Activated naive CD8-positive, alpha-beta T cell treated with anti-CD3 and anti-CD28 coated beads for 36 hours (primary cell): ENCODE measurements at places on chromosomes 2 and 18.

- DNase-seq, result no peak
Measured at GRCh38 chr2:47346-47725, 1.0 kb upstream of the FAM110C start.

DNA sequence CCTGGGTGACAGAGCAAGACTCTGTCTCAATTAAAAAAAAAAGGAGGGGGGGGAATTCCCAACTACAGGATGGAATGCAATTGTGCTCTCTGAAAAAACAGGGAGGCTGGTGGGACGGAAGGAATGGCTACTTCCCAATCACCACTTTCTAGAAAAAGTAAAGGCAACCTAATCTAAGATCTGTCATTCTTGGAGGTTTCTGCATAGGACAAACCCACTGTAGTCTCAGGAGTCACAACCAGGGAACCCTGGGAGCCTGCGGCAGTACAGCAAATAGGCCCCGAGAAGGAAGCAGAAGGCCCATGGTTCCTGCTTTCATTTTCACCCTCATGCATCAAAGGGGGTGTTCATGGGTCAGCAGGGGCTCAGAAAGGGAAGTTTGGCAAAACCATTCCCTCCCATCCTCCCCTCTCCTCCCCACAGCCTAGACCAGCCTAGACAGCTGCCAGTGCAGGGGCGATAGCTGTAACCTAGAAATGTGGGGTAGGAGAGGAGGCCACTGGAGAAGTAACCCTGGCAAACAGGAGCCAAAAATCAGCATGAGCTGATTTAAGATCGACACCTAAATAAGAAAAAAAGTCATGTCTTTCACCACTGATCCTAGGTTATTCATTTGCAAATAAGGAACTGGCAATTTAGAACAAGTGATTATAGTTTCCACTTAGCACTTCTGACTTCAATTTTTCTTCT, 48.0 kb downstream of the TRABD2A start:
- peak; percentile 35 for DNase-seq

GRCh38 chr18:70256184-70256583, 32.7 kb upstream of the SOCS6 start:
- no peak for DNase-seq

DNA sequence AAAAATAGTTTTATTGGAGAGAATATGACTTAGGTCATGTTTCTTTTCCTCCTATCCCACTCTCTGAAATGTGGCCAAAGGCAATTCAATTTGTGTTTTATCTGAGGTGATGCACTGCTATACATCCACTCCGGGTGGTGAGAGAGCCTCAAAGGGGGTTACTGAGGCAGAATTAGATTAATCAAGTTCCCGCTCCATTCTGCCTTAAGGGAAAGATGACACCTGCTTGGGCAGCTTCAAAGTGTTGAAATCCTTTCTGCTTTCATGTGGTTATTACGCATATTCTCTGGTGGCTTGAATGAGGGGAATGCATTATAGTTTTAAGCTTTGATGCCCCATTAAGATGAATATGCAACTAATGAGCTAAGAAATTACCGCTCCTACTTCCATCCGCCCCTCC, 213.0 kb upstream of the TMEFF2 start:
- no peak for DNase-seq

GRCh38 chr2:242064364-242065250, 195.1 kb downstream of the RTP5 start:
- DNase-seq, result no peak

DNA sequence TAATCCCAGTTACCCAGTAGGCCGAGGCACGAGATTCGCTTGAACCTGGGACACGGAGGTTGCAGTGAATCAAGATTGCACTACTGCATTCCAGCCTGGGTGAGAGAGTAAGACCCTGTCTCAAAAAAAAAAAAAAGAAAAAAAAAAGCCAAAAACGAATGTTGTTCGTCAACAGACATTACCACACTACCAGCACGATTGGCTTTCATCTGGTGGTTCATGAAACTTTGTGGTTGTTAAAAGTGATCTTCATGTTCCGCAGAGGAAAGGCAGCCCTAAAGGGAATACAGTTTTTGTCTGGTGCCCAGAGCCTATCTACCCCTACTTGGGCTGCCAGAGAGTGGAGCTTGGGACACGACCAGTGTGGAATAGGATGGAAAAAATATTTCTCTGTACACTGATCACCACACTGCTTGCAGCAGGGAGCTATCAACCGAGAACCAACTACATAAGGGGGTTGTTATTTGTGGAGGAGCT, 13.6 kb upstream of the CXCR4 start:
- no peak for DNase-seq

DNA sequence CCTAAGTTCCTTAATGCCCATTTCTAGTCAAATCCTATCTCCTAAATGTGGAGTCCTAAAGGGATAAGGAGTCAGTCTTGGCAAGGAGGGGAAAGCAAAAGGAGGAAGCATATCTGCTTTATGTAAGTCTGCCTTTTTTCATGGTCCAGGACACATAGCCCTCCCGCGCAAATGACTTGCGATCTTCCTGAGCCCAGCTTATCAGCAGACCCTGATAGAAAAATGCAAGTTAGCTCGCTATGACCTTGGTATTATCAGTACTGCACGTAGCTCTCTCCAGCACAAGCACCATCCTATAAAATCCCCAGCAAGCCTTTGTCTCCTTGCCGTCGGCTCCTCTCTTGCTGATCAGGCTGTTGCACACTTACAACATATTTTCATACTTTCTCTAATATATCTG, 281.4 kb upstream of the KCNH7 start:
- DNase-seq, result no peak

GRCh38 chr2:118442996-118443553, 354.8 kb downstream of the INSIG2 start:
- DNase-seq, result no peak

DNA sequence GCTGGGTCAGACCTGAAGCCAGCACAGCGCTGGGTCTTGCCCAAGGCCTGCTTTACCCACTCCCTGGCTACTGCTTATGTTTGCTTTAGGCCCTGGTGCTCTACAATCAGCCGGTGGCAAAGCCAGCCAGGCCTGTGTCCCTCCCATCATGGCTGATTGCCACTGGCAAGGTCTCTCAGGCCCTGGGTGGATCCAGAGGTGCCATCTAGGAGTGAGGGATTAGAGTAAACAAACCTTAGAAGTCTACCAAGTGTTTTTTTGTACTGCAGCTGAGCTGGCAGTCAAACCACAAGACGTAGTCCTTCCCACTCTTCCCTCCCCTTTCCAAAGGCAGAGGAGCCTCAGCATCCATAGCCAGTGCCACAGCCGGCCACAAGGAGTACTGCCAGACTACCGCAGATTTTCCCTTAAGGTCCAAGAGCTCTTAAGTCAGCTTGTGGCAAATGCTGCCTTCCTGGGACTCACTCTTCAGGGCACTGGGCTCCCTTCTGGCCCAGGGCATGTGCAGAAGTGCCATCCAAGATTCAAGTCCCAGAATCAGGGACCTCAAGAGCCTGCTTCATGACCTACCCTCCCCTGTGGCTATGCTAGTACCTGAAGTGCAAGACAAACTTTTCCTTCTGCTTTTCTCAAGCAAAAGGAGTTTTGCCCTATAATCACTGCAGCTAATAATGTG, 20.0 kb downstream of the IL1RL2 start:
- DNase-seq, result no peak

DNA sequence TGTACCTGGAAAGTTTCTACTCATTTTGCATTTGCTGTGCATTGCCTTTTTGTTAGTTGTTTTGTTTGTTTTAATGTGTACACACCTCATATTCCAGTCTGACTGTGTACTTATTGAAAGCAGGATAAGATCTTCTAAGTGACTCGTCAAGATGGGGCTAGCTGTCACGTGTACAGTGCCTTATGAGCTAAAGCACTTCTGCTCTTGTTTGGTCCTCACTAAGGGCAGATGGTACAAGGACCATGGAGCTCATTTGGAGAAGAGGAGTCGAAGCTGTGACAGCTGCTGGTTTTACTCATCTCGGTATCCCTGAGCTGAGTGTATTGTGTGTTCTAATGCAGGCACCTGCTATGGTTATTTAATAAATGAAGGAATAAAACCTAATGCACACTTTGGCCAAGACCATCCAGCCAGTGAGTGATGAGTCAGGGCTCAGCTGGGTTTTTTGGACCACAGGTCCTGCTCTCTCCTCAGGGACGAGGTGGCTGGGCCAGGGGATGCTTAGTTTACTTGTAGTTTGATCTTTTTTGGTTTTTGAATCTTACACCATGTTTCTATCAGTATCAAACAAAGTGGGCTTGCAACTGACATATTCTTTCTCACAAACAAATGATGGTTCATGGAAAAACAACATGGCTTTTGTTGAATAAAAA, 152.5 kb upstream of the APCDD1 start:
- no peak for DNase-seq

DNA sequence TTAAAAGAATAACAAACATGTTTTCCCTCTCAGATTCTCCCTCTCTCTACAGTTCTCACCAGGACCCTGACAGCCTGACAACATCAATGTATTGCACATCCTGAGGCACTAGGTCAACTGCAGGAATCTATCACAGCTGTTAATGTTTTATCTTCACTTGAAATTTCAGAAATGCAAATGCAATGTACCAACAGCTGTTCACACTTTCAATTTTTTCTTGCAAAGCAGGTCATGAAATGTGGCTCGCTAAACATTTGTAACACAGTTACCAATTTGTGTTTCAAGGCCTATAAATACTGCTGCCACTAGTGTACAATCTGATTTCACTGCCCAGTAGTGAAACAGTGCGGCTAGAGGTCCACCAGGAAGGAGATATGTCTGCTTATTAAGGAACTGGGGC, 147.8 kb downstream of the EXOC6B start:
- no peak for DNase-seq

- no peak for DNase-seq
Measured at GRCh38 chr2:172484253-172484652, 56.9 kb downstream of the ITGA6 start.
